Stimulated activated CD4-positive, alpha-beta T cell treated with anti-CD3 and anti-CD28 coated beads, Interleukin-2, amount 100 ng/mL, for 4 hours (primary cell): ENCODE measurements at places on chromosomes 6 and 20.

- DNase-seq: no peak
Measured at GRCh38 chr6:107661291-107661690, 162.8 kb downstream of the SCML4 start.

- no peak for DNase-seq
Measured at GRCh38 chr6:4272996-4273395, 137.6 kb upstream of the ECI2 start.

DNA sequence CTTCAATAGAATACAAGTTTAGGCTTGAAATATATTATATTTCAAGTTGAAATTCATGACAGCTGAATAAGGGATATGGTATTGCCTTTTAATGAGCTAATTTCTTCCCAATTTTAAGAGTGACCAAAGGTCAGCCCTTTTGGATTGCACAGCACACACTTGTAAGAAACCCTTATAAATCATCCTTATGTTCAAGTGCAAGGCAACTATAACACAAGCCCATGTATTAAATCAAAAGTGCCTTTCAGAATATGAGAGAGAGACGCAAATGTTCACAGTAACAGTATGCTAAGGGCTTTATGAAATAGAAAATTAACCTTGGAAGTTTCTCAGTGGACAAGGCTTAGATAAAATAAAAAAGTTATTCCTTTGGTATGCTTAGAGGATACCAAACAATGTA lies 121.7 kb upstream of the PTPRK start:
- no peak for DNase-seq

- DNase-seq: no peak
Measured at GRCh38 chr20:10352934-10353824, 80.8 kb downstream of the MKKS start.

DNA sequence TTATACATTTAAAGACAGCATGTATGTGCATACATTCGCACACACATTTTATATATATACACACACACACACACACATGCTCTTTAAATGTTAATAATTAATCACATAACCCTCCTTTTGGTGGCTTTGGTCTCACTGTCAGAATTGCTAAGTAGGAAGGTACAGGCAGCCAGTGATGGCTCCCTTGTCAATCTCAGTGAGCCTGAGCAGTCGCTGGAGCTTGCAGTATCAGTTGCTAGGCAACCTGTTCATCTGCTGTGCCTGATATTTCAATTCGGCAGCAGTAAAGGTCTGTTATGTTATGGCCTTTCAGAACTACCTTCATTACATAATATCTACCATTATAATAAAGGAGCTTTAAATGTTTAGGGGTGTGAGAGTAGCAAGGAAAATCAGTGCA lies 374.3 kb downstream of the LMBRD1 start:
- DNase-seq: no peak

GRCh38 chr6:84057908-84058307 lies 24.3 kb downstream of the MRAP2 start:
- no peak for DNase-seq

- DNase-seq: no peak
Measured at GRCh38 chr6:147947521-147947920, 395.1 kb upstream of the SASH1 start.

DNA sequence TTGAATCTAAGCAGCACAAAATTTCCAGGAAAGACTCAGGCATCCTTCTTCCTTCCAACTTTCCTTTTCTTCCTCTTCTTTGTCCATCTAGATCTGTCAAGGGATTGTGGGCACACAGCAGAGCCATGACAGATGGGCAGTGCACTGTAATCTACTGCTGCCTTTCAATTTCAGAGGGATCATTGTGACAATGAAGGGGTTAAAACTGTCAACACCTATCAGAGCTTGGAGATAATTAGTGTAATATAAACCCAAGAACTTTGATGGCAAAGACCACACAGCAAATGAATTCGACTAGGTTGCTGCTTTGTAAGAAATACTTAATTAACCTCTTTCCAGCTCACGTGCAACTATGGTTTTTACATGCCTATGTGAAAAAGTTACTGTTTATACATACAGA lies 55.0 kb downstream of the SAMD5 start:
- DNase-seq: no peak

- no peak for DNase-seq
Measured at GRCh38 chr6:44156494-44157151, 2.0 kb upstream of the CAPN11 start.

GRCh38 chr20:9214685-9215084 lies 145.8 kb downstream of the PLCB4 start:
- no peak for DNase-seq

DNA sequence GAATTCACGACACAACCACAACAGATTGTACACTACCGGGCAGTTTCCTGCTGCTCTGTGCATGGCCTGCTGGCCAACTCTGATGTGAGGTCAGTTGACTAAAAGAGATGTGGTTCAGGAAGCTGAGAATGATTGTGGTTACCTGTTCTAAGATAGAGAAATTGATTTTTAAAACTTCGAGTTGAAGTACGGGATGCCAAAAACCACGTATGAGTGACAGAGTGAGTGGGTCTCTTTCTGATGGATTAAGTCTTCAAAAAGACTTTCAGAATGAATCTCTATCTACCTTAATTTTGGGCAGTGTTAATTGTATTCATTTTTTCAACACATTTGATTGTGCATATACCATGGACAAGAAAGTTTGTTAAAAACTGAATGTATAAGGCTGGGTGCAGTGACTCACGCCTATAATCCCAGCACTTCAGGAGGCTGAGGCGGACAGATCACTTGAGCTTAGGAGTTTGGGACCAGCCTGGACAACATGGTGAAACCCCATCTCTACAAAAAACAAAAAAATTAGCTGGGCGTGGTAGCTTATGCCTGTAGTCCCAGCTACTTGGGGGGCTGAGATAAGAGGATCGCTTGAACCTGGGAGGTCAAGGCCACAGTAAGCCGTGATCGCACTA lies 121.2 kb downstream of the SGK1 start:
- DNase-seq: no peak

DNA sequence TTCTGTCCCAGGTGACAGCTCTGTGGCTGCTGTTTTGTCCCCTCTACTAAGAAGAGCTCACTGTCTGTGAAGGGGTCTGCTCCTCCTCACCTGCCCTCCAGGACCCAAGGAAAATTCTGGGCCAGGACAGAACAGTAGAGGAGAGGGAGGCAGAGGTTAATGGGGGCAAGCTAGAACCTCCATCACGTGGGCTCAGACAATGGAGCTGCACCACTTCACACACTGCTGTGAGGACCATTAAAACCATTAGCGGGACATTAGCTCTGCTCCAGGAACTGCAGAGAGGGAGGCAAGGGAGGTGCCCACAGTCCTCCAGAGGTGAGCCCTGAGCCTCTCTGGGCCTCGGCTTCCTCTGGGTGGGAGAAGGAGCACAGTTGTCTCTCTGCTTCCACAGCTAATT lies 78.4 kb downstream of the NOL4L start:
- DNase-seq: no peak

- no peak for DNase-seq
Measured at GRCh38 chr6:5605937-5606336, 344.6 kb downstream of the FARS2 start.

- DNase-seq: no peak
Measured at GRCh38 chr6:10407018-10407673, 7.7 kb downstream of the TFAP2A start.

- no peak for DNase-seq
Measured at GRCh38 chr6:154301086-154301625, 55.4 kb downstream of the IPCEF1 start.

DNA sequence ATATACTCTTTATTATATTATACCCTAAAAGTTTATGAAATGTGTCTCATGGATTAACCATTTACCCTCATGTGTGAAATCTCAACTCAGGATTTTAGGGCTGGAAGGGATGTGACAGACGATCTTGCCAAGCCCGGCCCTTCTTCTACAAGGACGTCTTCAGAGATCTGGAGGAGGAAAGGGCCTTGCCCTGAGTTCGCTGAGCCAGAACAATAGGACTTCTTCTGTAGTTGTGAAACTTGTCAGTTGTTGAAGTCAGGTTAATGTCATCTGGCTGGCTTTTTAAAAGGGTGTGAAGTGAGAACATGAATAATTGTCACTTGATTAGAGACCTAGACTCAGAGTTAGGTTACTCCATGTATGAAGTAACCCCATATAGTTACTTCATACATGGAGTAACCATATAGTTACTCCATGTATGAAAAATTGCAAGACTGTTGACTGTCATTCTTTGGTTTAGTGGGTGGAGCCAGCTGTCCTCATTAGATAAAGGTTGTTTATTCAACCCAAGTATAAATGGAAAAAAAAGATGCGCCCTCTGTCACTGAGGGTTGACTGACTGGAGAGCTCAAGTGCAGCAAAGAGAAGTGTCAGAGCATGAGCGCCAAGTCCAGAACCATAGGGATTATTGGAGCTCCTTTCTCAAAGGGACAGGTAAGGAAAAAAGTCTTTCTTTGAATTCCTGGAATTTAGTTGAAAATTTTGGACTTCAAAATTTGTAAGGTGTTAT lies at the start of gene ARG1:
TSS of gene ARG1 (plus strand) at position 541 of the 730 bp plus-strand sequence. CDS start at position 598, 57 bp downstream.
- no peak for DNase-seq

DNA sequence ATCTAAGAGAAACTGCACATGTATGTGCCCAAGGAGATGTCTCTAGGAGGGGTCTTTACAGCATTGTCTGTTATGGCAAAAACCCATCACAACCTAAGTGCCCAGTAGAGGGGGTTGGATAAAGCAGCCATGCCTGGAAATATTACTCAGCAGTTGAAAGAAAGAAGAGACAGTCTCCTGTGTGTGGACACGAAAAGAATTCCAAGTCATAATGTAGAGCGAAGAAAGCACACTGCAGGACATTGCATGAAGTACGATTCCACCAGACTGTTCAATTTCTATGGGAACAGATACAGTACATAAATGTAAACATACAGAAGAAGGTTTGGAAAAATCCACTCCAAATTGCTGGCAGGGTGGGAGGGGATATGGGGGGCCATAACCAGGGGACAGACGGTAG lies 7.3 kb upstream of the TGM2 start:
- no peak for DNase-seq

- DNase-seq: no peak
Measured at GRCh38 chr20:39581034-39581433, 618.9 kb downstream of the DHX35 start.

GRCh38 chr20:63267691-63268090 lies 4.9 kb upstream of the ARFGAP1 start:
- DNase-seq: no peak

GRCh38 chr6:15458021-15458459 lies 204.8 kb downstream of the DTNBP1 start:
- DNase-seq: no peak

DNA sequence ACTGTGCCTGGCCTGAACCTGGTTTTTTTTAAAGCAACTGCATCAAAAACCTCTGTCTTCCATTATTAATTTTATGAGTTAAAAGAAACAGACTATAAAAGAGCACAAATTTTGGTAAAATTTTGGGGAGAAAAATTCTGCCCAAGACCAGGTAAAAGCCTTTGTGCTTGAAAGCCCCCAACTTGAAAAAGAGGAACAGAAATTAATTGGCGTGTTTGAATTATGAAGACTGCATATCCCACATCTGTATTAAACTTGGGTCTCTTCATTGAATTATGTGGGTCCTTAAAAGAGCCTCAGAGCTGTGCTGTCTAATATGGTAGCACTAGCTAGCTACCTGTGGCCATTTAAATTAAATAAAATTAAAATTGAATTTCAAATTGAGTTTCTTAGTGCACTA lies 41.2 kb downstream of the COL11A2 start:
- DNase-seq: no peak

- no peak for DNase-seq
Measured at GRCh38 chr6:167995302-167995701, 2.2 kb upstream of the KIF25 start.

DNA sequence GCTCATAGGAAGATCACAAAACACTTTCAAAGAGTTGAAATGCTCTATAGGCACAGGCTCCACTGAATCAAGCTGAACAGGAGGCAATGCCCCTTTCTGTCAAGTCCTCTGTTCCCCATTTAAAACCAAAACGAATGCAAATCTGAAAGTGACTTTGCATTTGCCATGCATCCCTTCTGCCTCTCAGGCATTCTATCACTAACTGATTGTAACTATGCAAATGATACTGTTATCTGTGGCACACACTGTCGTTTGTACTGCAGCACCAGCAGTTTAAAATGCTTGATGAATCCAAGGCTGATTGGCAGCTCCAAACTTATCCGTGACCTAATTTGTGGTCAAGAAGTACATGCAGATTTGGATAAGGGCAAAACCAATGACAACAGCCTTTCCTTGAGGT lies 1067.5 kb upstream of the MAP3K7 start:
- DNase-seq: no peak

GRCh38 chr20:58647796-58648501 lies 3.1 kb upstream of the STX16 start:
- DNase-seq: no peak

DNA sequence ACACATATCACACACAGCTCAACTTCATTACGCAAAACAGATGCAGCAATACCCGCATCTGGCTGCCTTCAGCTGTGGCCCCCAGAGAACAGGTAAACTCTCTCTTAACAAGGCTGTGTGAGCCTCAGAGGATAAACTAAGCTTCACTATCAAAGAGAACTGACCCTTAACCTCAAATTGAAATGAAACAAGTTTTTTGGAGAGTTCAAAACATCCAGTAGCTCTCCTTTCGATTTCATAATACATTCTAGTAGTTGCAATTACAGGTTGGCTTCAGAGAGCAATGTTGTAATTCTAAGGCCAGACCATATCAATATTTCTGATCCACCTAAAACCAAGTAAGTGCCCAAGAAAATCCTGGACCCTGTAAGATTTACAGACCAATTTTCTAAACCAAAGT lies 113.5 kb downstream of the FAXC start:
- DNase-seq: no peak

- no peak for DNase-seq
Measured at GRCh38 chr20:58853976-58854637, 1.6 kb downstream of the GNAS start.

- no peak for DNase-seq
Measured at GRCh38 chr6:152979116-152979515, 3.7 kb downstream of the FBXO5 start.

GRCh38 chr6:13304101-13304500 lies 24.2 kb downstream of the TBC1D7 start:
- DNase-seq: no peak

DNA sequence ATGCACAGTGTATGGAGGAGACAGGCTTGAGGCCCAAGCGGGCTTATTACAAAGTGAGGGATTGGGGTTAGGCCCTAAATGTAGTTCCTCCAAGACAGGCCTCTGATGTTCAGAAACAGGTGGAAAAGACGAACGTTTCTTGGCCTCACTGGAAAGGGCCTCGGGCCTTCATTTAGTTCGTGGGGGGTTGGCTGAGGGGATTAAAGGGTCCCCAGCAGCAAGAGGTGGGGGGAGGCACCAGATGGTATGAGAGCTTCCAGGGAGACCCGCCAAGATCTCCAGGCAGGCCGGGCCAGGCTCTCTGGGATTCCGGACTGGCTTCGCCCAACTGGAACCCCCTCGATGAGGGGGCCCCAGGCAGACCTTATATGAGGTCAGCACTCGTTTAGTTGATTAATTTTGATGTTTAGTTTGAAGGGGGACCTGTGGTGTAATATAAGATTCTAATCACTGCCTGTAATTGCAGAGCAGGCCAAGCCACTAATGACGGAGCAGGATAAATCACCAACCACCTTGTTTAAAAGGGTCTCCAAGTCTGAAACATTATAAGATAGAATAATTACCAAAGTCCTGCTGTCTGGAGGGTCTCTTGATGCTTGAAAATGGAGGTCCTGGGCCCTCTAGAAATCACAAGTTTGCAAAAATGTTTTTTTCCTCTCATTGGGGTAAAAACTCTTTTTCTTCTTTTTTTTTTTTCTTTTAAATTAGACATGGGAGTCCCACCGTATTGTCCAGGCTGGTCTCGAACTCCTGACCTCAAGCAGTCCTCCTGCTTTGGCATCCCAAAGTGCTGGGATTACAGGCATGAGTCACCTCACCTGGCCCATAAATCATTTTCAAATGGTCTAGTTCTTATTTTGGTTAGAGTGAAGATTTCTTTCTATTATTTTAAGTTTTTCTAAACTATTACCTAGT lies 2.2 kb downstream of the HMGA1 start:
- DNase-seq: no peak
